ENCODE measurements at places on chromosomes 3 and 15.

GRCh38 chr3:44894485-44894884, 20.1 kb downstream of the TGM4 start:
- DNase-seq, result no peak

DNA sequence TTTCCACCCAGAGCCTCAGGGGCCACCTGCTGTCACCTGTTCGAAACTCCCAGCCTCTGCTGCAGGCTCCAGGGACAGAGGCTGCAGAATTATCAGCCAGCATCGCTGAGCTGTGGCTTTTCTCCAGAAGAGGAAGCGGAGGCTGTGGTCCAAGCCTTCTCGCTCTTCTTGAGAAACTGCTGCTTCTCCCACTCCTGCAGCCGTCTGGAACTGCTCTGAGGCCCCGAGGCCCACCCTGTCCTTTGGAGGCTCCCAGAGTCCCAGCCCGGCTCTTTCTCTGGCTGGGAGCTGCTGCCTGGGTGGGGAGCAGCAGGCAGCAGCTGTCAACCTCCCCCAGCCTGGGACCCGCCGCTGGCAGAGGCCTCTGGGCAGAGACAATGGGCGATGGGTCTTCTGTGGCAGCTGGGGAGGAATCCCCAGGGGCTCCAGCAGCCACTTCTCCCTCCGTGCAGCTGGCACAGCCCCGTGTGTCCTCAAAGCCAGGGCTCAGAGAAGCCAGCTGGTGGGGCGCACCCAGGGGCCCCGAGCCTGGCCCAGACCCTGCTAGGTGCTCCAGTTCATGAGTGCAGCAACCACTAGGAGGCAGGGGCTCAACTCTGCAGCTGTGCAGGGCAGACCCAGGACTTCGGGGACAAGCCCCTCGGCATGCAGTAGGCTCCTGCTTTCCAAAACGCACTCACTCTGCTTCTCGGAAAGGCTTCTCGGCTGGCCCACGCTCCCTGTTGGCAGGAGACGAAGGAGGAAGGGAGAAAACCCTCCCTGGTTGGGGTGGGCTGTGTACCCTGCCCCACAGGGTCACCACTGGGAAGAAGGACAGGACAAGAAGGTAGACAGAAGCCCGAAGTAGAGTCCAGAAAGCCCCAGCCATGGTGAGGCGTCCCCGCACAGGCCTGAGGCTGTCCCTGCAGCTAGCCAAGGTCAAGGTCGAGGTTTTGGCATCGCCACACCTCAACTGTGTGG, 49.9 kb upstream of the FURIN start:
- DNase-seq, result no peak

DNA sequence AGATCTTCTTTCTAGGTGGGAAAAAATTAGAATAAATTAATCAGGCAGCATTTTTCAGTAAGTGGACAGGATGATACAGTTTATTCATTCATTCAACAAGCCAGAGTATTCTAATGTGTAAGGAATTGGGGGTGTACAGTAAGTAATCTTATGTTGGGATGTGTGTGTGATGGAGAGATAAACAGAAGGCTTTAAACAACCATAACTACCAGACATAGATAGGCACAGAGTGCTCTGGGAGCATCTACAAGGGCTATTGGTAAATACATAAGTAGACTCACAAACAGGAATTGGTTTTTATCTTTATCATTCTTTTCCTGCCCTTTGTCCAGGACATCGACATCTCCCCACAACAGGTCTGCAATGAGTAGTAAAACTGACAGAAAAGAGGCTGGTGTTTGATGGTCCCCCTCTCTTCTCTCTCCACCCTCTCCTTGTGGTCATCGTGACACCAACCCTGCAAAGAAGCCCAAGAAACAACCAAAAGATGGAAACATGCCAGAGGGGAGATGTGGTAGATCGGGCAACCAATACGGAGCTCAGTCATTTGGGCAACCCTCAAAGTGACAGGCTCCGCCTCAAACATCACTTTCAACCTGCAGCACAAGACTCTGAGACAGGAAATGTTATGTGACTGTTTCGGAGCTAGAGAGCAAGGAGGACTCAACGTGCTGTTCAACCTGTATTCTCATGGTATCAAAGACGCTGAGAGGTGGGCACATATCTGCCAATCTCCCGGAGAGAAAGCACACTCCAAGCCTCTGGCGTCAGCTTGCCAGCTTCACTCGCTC, 28.7 kb upstream of the B3GNT5 start:
- no peak for DNase-seq

DNA sequence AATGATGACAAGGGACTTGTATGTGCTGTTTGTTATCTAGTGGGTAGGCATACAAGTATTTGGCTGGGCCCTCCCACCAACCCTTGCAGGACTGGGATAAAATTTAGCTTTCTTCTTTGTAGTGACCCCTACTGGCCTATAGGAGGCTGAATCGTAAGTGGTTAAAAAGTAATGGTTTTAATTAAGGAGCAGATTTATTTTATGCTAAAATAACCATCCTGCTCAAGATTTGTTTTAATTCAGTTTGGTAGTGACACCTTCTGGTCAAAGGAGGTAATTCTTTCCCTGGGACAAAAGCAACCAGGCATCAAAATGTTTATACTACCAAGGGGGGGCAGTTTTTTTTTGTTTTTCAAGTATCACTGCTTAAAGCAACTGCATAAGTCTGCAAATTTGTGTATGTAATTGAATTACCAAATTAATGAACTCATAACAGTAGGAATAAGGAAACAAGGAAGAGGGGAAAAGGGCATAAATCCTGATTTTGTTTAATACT, 70.7 kb downstream of the TOP2B start:
- DNase-seq, result no peak

- no peak for DNase-seq
Observed at GRCh38 chr3:101262393-101263240, 57.8 kb downstream of the IMPG2 start.

DNA sequence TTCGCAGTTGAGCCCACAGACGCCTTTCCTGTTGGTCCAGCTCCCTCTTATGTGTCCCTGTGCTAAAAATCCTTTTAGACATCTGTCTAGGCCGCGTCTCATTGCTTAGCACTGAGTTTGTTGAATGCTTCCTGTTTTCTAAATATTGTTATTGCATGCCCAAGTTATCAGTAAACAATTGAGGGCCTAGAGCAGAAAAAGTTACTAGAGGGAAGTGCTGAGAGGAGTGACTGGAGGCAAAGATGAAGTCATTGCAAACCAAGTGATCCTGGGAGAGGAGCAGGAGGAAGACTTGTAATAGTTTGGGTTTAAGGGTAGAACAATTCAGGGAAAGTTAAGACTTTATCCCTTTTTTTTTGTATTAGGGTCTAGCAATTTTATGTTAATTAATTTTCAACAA, 88.1 kb downstream of the DCUN1D1 start:
- no peak for DNase-seq

DNA sequence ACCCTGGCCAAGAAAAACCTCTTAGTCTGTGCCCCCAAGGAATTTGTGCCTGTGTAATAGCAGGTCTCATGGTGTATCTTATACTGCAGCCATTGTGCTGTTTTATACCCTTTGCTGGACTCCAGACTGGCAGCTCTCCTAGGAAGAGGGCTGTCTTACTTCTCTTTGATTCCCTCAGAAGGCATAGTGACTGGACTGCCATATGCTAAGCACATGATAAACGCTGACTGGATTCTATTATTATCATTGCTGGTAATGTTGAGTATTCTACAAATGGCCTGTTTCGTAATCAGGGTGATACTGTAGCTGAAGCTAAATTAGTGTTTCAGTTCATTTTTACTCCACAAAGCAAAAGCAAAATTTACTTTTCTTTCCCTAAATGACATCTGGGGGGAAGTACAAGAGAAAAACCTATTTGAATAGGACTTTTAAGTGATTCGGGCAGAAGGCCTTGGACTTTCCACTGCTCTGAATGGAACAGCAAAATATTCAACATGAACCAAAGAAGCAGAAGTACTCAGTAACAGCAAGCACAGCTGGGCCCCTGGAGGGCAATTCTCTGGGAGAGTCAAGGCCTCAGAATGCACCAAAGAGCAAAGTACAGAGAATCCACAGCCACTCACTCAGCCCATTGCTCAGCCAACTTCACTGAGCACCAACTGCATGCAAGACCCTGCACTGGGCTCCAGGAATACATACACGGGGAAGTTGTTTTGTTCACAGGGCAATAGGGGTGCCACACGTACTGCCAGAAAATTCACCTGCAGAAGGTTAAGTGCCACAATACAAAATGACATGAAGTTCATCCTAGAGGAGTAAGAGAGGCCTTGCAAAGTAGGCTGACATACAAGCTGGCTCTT, 7.9 kb upstream of the BCL2A1 start:
- no peak for DNase-seq

GRCh38 chr15:87724330-87724729, 532.2 kb downstream of the NTRK3 start:
- no peak for DNase-seq

DNA sequence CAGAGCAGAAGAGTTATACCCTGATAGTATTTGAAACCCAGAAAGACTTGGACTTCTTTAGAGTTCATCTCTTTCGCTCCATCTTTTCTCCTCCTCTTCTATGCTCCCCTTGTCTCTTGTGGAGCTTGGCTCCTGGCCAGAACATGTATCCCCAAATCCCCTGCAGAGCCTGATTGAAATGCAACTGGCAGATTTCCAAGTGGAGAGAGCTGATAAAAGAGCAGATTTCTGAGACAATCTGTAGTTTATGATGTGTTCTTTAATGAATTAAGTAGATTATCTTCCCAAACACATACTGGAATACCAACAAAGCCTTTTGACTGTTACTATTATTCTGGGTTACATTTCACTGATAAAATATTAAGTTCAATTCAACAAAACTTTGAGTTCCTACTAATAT, 33.4 kb downstream of the UNC13C start:
- no peak for DNase-seq

Data from activated CD4-positive, CD25-positive, alpha-beta regulatory T cell treated with anti-CD3 and anti-CD28 coated beads, Interleukin-2, amount 50 U/mL, for 72 hours (primary cell).